GM23248 (cell line): ENCODE measurements at places on chromosomes 4 and X. TPM values are rescaled to one million over a fixed set of nuclear protein-coding genes. Genes with fewer than 3 reads are reported as not detected.
A peak's percentile ranks its signal among the peaks of the same experiment; 100 is the strongest.

The ADH1C gene
- total RNA-seq, result not detected in 2 replicates

- DNase-seq, result no peak
These were observed 145.3 kb downstream of the MID1 start for GRCh38 chrX:10474913-10475568.

DNA sequence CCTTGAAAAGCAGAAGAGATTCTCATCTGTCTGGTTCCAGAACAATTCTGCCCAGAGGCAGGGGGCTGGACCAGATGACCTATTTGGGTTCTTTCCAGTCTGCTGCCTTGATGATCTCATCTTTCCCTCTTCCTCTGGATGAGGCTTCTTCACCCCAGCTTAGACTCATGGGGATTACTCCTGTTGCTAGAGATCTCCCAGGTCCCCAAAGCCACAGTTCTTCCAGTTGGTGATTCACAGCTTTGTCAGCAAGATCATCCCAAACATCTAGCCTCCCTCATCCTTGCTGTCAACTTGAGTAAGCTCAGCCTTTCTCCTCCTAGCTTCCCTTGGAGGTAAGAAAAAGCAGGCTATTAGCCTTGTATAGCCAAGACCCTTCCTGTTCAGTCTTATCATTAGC lies 64.2 kb upstream of the PJA1 start:
- DNase-seq, result peak; percentile 79

- DNase-seq, result no peak
These were observed 725.5 kb downstream of the TRIML1 start for GRCh38 chr4:188864741-188865140.

- DNase-seq, result peak; percentile 71
These were observed 83.1 kb downstream of the RELL1 start for GRCh38 chr4:37603070-37603468.

The PLRG1 gene
- 84.7 and 84.8 TPM in 2 replicates for total RNA-seq

The NDST3 gene
- total RNA-seq, result not detected in 2 replicates

DNA sequence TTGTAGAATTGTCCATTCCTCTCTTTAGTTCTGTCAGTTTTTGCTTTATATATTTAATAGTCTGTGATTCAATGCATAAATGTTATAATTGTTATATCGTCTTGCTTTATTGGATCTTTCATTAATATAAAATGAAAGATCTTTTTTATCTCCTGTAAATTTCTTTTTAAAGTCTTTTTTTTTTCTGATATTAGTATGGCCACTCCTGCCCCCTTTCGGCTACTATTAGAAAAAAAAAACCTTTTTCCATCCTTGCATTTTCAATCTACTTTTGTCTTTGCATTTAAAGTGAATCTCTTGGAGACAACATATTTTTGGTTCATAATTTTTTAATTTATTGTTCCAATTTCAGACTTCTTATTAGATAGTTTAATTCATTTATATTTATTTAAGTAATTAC lies 677.4 kb upstream of the NDST4 start:
- peak; percentile 1 for DNase-seq

GRCh38 chr4:185742766-185743165 lies 69.2 kb downstream of the SORBS2 start:
- peak; percentile 11 for DNase-seq

GRCh38 chrX:15948318-15948660 lies 93.7 kb upstream of the AP1S2 start:
- no peak for DNase-seq

- peak; percentile 15 for DNase-seq
These were observed 184.7 kb downstream of the TMA16 start for GRCh38 chr4:163679189-163679588.

The DTHD1 gene
- not detected in 2 replicates for total RNA-seq

The HHIP gene
- under 0.01 TPM in 1 of 2 replicates, not detected in the other for total RNA-seq

DNA sequence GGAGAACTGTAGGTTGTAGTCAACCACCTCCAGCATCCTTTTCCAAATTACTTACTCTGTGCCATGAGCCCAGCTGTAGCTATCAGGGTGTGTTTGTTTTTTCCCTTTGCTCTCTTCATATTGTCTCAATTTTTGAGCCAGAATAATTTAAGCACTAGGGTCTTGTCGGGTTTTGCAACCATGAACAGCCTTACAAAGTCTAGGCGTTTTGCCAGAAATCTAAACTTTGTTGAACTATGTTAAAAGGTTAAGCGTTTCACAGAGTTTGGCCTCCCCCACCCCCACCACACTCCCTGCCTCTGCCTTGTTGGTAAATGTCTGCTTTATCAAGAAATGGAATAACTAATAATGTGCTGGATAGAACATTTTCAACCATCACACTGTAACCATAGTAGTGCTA lies 190.6 kb upstream of the TTC29 start:
- no peak for DNase-seq

DNA sequence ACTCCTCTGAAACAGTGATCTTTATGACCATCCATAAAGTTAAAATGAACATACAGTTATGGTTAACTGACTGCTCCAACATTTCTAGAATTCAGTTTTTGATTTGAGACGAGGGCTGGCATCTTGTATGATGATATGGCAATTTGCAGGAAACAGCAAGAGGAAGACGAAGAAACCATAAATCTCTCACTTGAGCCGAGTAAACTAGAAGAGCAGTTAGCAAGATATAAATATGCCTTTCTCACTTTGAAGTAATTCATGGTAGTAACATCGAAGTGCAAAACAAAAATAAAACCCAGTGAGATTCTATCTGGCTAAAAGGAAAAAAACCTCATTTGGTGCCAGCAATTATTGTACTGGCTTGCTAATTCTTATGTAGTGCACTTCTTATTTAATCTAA lies 139.0 kb upstream of the SPRY1 start:
- no peak for DNase-seq

DNA sequence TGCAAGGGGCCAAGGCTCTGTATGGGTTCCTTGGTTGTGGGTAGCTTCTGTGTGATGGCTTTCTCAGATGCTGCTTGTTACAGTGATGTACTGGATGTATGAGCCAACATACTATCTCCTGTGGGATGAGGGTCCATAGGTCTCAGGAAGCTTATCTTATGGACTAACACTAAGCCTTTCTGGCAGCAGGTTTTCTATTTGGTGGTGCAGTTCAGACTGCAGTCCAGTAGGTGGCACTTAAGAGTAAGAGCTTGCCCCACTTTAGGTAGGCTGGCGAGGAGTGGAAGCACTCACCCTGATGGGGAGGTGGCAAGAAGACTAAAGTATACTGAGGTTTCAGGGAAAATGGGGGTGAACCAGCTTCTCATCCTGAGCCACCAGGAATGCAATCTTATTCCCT lies 306.7 kb upstream of the MAOA start:
- DNase-seq, result peak; percentile 44

- no peak for DNase-seq
These were observed 103.7 kb upstream of the TENT5D start for GRCh38 chrX:80316526-80316925.

- no peak for DNase-seq
These were observed 272.4 kb upstream of the SMIM31 start for GRCh38 chr4:164481306-164482091.

DNA sequence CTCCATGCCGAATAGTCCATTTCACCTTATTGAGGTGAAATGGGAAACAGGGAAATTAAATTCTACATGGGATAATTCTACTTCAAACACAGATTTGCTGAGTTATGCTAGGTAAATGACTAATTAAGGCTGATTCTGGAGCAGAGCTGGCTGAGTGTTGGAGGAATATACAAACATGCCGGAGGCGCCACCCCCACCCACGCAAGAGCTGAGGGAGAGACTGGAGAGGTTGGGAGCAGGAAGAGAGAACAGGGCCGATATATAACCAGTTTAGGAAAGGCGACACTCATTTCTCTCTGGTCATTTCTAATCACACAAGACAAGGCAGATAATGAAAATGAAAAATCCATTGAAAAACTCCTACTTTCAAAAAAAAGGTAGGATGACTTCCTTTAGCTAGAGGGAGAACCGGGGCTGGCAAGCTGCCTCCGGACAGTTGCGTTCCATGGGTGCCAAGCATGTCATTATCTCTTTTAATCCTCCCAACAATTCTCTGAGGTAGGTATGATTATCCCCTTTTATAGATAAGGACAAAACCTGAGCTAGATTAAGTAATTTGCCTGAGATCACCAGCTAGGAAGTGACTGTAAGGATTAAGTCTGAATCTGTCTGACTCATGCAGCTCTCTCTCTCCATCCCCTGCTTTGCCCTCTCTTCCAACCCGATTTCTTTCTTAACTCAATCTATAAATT lies 27.6 kb upstream of the CFAP299 start:
- DNase-seq, result peak; percentile 86

- no peak for DNase-seq
These were observed 62.7 kb upstream of the GPC4 start for GRCh38 chrX:133477986-133478385.

GRCh38 chrX:21905313-21905712 lies 35.2 kb upstream of the SMS start:
- no peak for DNase-seq

DNA sequence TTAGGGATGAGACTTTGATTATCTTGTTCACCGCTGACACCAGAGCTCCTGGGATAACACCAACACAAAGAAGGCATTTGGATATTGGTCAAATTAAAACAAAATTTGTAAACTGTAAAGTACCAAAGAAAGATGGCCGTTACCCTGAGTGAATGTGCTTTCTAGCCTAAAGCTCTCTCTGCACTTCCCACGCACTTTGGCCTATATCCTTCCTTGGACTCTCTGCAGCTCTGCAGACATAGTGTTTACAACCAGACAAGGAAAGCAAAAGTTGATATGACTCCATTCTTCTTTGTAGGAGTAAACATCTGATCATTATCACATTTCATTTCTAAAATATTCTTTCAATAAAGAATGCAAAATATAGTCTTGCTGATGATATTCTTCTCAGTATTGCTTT lies 44.8 kb upstream of the PITX2 start:
- DNase-seq, result no peak

GRCh38 chrX:136376713-136377112 lies 76.0 kb downstream of the ADGRG4 start:
- DNase-seq, result no peak

The TNIP2 gene
- total RNA-seq, result 55.2 and 64.6 TPM in 2 replicates

- DNase-seq, result peak; percentile 5
These were observed 222.1 kb downstream of the FRMPD4 start for GRCh38 chrX:12360383-12360782.

DNA sequence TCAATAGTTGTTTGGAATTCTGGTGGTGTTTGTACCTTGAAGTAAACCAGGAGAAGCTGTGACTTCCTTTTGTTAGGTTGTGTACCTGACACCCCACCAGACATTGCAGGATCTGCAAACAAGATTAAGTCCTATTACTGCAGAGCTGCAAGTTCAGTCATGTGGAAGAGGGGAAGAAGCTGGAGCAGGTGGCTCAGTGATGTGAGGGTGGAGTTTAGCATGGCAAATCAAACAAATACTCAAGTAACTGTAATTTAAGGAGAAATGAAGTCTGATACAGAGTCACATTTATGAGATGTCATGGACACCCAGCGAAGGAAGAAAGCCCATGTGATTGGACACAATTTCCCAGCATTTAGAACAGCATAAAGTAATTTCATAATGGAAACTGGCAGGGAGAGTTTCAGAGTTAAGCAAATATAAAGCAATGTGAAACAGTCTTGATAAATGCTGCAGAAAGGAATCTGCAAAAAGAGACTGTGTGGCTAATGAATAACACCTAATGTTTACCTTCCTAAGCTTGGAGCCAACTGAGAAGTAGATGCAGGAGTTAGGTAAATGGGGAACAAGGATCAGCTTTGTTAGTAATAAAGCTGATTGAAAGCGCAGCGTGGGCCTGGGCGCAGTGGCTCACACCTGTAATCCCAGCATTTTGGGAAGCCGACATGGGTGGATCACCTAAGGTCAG lies 249.1 kb downstream of the GBA3 start:
- DNase-seq, result no peak

- DNase-seq, result no peak
These were observed 1.8 kb upstream of the SPATA18 start for GRCh38 chr4:52049266-52049665.

DNA sequence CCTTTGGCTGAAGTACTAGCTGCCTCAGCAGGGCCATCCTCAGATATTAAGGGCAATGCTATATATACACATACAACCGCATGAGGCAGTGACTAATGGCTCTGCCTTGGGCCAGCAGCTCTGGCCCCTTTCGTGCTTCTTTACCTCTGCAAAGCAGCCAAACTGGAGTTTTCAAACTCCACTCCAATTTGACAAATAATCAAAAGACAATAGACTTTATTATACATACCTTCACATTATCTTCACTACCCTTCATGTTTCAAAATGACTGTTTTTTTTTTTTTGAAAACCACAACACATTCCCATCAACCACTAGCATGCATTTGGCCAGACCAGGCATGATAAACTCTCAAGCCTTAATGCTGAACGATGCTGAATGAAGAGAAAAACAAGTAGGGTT lies 187.7 kb downstream of the ENOX2 start:
- peak; percentile 58 for DNase-seq

GRCh38 chrX:104372547-104372946 lies 117.8 kb upstream of the ESX1 start:
- DNase-seq, result no peak

DNA sequence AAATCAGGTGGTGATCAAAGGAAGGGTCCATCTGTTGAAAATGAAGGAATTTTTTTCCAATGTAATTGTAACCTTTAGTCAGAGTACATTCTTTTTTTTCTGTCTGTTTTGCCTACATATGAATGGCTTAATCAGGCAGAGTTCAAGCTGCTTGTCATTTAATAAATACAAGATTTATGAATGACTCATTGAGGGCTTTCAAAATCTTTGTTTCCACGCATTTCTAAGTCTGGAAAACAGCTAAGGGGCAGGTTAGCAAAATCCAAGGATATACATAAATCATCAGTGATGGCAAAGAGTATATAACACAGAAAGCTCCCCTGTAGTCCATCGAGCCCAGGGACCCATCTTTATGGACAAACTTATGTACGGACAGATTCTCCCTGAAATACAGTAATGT lies 1.8 kb downstream of the CA5B start:
- no peak for DNase-seq

The VSIG1 gene
- total RNA-seq, result not detected in 2 replicates

The AFAP1 gene
- 103 and 152 TPM in 2 replicates for total RNA-seq

GRCh38 chrX:118448273-118448783 lies 47.3 kb upstream of the DOCK11 start:
- DNase-seq, result peak; percentile 67

- DNase-seq, result no peak
These were observed 44.3 kb upstream of the FAM47C start for GRCh38 chrX:36963852-36964251.

DNA sequence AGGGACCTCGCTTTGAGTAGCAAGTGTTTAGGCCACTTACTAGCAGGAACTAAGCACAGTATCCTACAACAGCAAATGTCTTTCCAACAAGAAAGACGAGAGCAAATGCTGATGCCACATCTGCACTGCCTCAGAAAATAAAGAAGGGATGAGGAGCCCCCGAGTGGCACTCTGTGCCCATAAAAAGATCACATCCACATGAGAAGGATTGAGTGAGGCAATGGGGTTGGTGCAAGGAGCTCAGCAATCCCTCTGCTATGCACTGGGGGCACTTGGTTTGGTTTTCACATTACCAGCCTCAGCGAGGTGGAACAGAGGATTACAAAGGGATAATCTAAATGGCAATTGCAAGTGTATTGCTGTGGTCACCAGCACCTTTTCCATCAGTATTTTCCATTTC lies 252.8 kb upstream of the SLC7A11 start:
- DNase-seq, result peak; percentile 65

DNA sequence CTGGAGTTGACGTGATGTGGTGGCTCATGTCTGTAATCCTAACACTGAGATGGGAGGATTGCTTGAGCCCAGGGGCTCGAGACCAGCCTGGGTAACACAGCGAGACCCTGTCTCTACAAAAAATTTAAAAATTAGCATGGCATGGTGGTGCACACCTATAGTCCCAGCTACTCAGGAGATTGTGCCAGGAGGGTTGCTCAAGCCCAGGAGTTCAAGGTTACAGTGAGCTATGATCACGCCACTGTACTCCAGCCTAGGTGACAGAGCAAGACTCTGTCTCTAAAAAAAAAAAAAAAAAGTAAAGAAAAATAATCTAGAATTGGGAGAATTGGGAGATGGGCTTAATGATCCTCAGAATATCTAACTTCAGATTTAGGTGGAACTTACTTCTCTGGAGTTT lies 51.1 kb downstream of the MSN start:
- DNase-seq, result no peak

The CPE gene
- total RNA-seq, result 66.9 and 77.9 TPM in 2 replicates
